ENCODE measurements at places on chromosomes 1 and 21. TPM values are rescaled to one million over a fixed set of nuclear protein-coding genes. Genes with fewer than 3 reads are reported as not detected.

The ST7L gene
- total RNA-seq: 22.6 TPM

The MANEAL gene
- 1.0 TPM for total RNA-seq

The PYHIN1 gene
- total RNA-seq: 10.9 TPM

The RIT1 gene
- total RNA-seq: 42.5 TPM

The KRTAP19-1 gene
- not detected for total RNA-seq

The FMN2 gene
- not detected for total RNA-seq

The C1QB gene
- total RNA-seq: not detected

The IL10 gene
- not detected for total RNA-seq

The PRAMEF26 gene
- not detected for total RNA-seq

The FAM110D gene
- total RNA-seq: not detected

The USP1 gene
- total RNA-seq: 37.5 TPM

The OR10Z1 gene
- total RNA-seq: not detected

The SEMA4A gene
- 1.2 TPM for total RNA-seq

The ARHGEF10L gene
- total RNA-seq: 0.34 TPM

The OR2L5 gene
- total RNA-seq: 0.19 TPM

GRCh38 chr1:166197597-166197996 lies 30.8 kb upstream of the FAM78B start:
- DNase-seq: no peak

- peak; percentile 66 for DNase-seq
Observed at GRCh38 chr1:155978325-155978972, at the start of gene ARHGEF2. TSS of gene ARHGEF2 (minus strand) at chr1:155978547. CDS start at chr1:155978427, 120 bp downstream.

GRCh38 chr1:207404849-207405525 lies 49.1 kb upstream of the CR2 start:
- DNase-seq: peak; percentile 66

DNA sequence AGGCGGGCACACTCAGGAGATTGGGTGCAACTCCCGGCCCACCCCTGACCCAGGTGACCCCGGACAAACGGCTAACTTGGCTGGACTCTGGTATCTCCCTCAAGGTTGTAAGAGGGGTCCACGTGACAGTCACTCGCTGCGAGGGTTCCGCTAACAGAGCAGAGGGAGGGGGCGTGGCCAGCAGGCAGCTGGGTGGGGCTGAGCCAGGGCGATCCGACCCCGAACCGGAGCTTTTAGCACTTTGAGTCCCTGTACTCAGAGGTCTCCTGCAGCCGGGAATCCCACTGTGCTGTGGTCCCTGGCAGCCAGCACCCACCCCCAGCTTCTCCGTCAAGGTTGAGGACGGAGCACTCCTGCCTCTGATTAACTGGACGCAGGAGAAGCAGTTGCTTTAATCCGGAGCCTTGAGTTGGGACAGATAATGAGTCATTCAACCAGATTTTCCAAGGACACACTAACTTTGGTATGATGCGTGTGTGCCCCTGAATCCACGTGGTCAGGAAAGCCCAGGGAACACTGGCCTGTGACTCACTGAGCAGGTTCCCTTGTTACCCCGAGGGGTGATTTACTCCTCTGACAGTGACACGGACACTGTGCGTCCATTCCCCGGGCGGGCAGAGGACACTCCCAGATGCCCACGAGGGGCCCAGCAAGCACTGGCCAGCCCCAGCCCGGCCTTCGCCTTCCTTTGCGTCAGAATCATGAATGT lies 16.8 kb downstream of the TRPM2 start:
- DNase-seq: no peak

DNA sequence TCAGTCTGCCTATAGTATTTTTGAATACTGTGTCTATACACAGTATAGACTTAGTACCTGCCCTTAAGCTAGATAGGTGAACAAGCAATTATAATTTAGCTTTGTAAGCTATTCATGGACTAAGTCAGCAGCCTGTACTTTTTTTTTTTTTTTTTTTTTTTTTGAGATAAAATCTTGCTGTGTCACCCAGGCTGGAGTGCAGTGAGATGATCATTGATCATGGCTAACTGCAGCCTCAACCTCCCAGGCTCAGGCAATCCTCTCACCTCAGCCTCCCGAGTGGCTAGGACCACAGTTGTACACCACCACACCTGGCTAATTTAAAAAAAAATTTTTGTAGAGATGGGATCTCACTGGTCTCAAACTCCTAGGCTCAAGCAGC lies 17.3 kb downstream of the ITSN1 start:
- DNase-seq: no peak

DNA sequence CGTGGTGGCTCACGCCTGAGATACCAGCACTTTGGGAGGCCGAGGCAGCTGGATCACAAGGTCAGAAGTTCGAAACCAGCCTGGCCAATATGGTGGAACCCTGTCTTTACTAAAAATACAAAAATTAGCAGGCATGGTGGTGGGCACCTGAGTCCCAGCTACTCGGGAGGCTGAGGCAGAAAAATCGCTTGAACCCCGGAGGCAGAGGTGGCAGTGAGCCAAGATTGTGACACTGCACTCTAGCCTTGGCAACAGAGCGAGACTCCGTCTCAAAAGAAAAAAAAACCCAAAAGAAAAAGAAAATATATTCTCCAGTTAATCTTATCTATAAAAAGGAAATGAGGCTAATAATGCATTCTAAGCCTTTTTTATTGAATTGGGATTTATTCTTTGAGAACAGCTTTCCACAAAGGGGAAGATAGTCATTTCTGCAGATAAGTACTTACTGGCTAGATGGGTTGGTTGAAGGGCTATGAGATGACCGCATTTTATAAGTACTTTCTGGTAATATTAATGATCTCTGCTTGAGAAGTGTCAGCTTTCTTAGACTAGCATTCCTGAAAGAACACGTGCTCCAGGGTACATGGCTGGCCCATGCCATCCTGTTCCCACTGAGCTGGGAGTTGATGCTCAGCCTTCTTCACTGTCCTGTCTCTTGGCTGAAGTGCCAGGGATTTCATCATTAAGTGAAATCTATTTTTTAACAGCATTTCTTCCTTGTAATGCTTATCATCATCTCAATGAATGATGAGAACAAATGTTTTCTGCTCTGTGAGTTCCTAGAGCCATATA lies 57.9 kb downstream of the SASS6 start:
- no peak for DNase-seq

- no peak for DNase-seq
Observed at GRCh38 chr1:43225168-43225567, 44.6 kb upstream of the TMEM125 start.

DNA sequence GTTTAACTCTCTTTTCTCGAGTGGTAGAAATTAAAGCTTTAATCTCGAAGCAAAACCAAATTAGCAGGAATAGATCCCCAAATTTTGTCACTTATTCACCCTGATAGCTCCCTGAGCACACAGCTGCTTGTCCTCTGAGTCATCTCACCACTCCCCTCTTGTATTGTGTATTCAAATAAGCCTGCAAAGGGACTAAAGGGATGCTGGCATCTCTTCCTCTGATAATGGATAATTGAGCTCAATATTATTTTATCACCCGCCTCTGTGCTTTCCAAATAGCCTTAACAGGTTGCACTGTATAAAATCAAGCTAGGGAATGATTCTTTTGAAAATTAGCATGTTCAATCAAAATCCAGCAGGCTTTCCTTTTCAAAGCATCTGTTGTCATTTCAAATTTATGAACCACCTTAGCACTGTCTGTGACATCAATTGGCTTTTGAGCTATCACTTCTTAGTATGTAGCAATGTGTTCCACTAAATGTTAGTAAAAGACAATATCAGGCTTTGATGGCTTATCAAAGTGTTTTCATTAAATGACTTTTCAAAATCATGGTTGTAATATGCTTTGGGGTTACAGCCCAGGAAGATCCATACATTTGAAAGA lies 561.6 kb downstream of the PLA2G4A start:
- no peak for DNase-seq

DNA sequence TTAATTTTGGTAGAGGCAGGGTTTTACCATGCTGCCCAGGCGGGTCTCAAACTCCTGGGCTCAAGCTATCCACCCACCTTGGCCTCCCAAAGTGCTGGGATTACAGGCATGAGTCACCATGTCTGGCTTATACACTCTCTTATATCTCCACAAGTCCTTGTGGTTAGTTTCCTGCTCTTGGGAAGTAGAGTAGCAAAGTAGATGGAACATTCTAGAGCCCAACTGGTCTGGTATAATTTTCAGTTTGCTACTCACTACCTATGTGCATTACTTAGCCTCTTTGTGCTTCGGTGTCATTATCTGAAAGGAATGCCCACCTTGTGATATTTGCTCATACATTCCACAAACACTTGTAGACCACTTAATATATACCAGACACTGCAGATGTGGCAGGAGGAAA lies 96.6 kb upstream of the IPO9 start:
- no peak for DNase-seq

GRCh38 chr21:41446586-41446985 lies 20.5 kb downstream of the MX1 start:
- no peak for DNase-seq

DNA sequence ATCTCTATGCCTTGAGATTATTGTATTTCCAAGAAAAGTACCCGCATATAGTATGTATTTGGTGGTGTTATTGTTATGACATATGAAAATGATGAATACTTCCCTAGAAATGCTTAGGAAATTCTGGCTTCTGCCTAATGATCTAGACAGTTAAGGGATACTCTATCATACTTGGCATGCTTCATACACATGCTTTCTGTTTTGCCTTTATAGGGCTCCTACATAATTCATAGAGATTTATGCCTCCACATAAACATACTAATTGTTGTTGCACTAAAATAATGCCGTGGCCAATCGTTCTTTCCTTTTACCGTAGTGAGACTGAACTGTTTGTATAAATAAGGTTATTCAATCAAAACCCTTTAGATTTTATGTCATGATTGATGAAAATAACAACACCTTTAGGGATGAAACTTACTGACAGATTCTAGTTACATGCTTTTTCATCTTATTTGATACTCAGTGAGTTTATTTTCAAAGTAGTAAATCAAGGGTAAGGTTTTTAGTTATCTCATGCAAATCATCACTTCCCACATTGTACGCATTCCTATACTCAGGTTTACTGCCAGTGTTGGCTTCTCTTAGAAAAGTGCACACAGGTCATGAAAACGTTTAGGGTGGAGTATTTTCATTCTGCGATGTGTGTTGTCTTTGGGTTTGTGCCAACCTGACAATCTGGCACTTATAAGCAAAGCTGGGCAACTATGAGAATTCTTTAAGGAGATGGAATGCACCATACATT lies 40.5 kb upstream of the SCYL3 start:
- DNase-seq: no peak

DNA sequence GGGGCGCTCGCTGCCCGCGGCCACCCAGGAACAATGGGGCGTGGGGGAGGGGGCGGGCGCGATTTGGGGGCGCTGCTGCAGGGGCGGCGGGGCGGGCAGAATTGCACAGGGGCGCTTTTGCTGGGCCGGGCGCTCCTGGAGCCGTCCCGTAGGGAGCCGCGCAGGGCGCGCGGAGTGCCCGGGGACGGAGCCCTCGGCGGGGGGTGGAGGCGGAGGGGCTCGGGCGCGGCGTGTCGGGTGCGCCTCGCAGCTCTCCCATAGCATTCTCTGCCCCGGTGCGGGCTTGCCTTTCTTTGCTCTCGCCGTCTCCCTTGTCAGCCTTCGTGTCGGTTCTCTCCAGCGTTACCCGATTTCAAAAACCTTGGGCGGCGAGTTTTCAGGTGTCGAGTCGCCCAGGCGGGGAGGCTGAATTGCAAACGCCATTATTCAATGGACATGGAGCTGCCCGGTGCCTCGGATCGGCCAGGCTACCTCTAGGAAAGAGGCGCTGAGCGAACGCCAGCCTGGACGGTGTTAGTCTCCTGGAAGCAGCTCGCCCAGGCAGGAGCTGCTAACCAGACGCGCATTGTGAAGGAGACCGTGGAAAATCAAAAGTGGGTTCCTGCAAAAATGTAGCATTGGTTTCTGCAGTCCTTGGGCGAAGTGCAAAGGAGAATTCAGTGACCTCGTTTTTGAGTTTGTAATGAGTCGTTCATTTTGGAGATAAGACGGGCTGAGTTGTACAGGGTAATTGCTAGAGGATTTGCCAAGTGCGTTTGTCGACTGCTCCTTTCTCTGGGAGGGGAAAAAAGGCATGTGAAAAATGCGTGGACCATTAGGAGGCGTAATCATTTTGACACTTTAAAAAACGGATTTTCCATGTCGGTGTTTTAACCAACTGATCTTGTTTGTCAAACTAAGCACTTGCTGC lies 626 bp downstream of the CXADR start:
- DNase-seq: peak; percentile 28

- DNase-seq: no peak
Observed at GRCh38 chr1:164771619-164772361, 212.8 kb downstream of the PBX1 start.

GRCh38 chr1:162391790-162392563 lies 10.4 kb downstream of the C1orf226 start:
- DNase-seq: peak; percentile 4

- no peak for DNase-seq
Observed at GRCh38 chr1:66231217-66231616, 302.7 kb upstream of the SGIP1 start.

DNA sequence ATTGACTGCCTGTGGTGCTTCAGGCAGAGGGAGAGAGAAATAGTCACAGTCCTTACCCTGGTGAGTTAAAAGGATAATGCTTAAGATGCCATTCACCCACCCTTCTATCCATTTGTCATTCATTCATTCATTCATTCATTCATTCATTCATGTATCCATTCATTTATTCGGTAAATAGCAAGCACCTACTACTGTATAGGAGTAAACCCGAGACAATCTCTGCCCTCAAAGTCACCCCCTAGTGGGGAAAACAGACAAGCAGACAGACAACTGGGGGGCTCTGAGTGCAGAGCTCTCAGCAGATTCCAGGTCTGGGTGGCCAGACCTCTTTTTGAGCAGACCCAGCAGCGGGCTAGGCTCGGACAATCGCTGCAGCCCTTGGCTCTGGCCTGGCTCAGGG lies 14.1 kb upstream of the ACTL8 start:
- DNase-seq: no peak

DNA sequence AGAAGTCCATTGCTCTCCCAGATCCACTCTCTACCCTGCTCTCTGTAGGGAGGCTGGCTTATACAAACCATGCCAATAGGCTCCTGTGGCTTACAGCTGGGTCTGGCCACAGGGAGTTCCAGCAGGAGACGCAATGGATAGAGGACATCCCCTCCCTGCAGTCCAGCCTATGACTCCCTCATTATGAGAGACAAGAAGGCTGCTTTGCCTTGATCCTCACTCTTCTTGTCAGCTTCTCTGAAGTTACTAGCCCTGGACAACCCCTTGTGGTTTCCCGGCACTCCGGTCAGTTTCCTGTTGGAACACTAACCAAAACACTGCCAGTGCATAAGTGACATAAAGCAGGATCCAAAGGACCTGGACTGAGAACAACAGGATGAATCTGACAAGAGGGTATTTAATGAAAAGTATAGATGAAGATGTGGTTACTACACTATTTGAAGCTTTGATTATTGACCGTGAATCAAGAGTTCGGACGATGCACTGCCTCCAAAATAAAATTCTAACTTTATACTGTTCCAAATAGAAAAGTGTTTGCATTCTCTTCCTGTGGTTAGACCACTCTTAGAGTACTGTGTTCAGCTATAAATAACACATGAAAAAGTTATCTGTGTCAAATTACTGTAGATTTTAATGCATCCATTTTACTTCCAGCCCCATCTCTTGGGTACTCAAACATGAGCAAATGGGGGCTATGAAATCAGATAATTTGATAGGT lies 32.7 kb upstream of the ZNF326 start:
- DNase-seq: no peak

DNA sequence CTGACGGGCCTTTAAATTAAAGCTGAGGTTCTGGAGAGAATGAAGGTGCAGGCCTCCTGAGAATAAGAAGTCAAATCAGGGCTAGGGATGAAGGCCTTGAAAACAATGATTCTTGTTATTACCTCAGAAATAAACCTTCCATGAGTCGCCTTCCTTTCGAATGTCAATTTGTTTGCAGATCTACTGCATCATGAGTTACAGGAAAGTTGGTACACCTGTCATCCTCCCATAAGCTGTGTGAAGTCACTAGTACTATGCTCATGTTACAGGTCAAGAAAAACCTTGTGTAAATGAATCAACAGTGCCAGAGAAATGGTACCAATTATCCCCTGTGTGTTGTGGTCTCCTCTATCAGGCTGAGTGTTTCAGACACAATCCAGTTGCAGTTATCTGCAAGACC lies 281.2 kb upstream of the PLXNA2 start:
- DNase-seq: no peak

Data from naive thymus-derived CD8-positive, alpha-beta T cell (primary cell).